ENCODE measurements at places on chromosomes 2 and 18.
A peak's percentile ranks its signal among the peaks of the same experiment; 100 is the strongest.

DNA sequence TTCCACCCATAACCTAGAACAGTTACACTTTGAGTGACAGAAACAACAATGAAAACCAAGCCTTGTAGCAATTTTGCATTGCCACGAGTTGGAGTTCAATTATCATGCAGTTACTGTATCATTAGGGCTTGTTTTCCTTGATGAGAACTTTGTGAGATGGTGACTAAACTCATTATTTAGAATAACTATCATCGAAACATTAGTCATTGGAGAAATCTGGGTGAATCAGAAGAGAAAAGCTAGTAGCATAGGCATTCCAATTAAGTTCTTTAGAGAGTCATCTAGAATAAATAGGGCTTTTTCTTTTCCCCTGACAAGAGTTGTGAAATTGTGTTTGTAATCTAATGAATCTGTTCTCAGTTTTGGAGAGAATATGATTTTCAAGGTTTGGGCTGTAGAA is 122.8 kb upstream of the DOCK10 start:
- DNase-seq = no peak

- DNase-seq = no peak
Measured at GRCh38 chr2:118693287-118693822, 154.1 kb downstream of the EN1 start.

- DNase-seq = no peak
Measured at GRCh38 chr2:25996844-25997243, 14.5 kb upstream of the KIF3C start.

- no peak for DNase-seq
Measured at GRCh38 chr2:86477349-86477748, 36.2 kb downstream of the KDM3A start.

DNA sequence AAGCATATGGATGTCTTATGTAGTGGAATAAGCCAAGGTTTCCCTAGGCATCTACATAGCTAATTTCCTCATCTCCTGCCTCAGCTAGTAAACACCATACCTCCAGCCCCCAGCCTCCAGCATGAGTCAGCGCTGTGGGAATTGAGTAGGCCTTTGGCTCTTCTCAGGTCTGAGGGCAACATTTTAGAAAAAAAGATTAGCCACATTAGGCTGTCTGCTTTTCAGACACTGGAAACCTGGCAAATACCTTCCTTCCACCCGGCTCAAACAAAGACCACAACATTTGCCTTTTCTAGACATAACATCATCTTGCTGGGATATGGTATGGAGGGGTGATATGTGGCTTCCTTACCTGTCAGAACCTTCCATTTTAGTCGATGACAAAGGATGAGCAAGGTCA is 6.1 kb upstream of the CCDC195 start:
- DNase-seq = no peak

DNA sequence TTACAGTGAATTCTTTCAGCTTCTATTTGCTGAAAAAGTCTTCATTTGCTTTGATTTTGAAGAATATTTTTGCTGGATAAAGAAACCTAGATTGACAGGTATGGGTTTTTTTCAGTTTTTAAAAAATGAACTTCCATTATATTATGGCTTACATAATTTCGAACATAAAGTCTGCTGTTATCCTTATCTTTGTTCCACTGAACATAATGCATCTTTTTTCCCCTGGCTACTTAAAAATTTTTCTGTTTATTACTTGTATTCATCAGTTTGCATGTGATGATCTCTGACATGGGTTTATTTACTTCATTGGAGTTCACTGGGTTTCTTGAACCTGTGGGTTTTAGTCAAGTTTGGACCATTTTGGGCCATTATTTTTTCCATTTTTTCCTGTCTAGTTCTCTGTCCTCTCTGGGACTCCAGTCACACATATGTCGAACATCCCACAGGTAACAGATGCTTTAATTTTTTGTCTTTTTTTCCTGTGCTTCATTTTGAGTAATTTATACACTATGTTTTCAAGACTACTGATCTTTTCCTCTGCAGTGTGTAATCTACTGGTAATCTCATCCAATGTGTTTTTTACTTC is 33.1 kb downstream of the SEC11C start:
- DNase-seq = no peak

- DNase-seq = no peak
Measured at GRCh38 chr2:178485356-178485755, 5.1 kb downstream of the PLEKHA3 start.

GRCh38 chr2:100778637-100779450 is 41.1 kb upstream of the NPAS2 start:
- no peak for DNase-seq

DNA sequence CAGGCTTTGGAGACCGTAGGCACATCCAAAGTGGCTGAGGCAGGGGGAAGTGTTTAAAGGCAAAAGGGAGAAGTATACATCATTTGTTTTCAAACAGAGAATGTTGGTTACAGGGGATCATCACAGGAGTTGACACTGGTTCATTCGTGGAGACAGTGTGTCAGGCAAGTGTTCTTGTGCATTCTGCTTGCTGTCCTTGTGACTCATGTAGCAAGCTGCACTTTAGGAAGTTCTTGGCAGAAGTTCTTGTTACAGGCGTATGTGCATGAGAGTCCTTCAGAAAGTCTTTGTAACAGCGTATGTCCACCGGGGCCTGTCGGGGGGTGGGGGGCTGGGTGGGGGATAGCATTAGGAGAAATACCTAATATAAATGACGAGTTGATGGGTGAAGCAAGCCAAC is 36.5 kb upstream of the B4GALT6 start:
- no peak for DNase-seq

DNA sequence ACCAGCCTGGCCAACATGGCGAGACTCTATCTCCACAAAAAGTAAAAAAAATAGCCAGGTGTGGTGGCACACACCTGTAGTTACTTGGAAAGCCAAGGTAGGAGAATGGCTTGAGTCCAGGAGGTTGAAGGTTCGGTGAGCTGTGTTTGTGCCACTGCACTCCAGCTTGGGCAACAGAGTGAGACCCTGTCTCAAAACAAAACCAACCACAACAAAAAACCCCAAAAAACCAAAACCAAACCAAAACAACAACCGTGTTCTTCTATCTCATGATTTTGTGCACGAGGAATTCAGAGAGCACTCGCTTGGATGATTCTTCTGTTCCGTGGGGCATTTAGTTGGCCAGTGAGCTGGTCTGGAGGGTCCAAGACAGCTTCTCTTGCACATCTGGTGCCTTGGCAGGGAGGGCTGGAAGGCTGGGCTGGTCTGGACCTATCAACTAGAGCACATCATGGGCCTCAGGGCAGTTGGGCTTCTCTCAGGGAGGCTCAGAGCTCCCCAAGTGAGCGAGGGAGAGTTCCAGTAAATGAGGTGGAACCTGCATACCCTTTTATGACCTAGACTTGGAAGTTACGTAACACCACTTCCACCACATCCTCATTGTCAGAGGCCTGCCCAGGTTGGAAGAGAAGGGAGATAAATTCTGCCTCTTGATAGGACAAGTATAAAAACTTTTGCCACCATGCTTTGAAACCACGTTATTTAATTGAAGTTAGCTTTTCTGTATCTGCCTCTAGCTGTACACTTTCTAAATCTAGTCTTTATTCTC is 25.2 kb downstream of the SIX2 start:
- no peak for DNase-seq

DNA sequence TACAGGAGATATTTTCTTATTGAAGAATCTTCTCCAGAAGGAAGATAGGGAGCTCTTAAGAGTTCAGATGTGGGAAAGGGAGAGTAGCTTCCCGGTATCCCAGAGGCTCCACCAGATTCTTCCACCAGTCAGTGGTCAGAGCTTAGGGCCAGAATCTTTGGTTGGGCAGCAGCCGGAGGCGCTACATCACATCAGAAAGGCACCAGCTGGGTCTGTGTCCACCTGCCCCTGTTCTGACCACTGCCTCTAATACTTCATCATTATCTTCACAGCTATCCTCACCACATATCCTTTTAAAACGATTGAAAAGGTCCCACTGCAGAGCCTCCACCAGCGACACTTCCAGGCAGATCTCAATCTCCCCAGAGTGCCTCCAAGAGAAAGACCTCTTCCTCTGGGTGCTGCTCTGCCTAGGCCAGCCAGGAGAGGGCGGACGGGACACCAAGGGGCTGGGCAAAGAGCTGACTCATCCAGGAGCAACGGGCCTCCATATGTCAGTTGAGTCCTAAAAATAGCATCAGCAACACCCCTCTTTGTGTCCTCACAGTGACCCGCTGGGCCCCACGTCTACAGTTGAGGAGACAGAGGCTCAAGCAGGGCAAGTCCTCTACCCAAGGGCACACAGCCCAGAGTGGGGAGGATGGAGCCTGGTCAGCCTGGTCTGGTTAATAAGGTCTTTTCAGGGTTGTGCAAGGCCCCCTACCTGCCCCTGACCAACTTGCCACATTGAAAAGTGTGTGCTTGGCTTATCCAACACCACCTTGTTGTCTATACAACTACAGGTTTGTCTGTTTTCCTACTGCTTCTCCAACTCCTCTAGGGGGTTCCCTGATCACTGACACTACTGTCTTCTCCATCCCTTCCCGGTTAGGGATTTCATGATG is 81.2 kb downstream of the ADD2 start:
- no peak for DNase-seq

DNA sequence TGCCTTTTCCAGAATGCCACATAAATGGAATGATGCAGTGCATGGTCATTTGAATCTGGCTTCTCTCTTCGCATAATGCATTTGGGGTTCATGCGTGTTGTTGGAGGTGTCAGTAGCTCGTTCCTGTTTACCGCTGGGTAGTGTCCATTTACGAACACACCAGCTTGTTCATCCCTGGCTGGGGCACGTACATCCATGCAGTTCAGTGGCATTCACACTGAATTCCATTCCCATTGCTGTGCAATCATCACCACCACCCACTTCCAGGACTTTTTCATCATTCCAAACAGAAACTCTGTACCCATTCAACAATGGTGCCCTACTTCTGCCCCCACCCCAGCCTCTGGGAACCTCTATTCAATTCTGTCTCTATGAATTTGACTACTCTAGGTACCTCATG is 14.7 kb upstream of the CIDEA start:
- no peak for DNase-seq

DNA sequence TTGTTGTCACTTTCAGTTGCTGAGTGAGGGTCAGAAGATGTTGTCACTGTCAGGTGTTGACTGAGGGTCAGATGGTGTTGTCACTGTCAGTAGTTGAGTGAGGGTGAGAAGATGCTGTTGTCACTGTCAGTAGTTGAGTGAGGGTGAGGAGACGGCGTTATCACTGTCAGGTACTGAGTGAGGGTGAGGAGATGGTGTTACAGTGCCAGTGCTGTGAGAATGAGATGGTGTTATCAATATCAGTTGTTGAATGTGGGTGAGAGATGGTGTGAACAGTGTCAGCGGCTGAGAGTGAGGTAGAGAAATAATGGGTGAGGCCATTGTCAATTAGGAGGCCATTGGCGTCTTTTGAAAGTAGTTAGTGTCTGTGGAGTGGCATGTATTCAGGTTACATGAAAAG is 1.6 kb upstream of the ATP9B start:
- DNase-seq = no peak

DNA sequence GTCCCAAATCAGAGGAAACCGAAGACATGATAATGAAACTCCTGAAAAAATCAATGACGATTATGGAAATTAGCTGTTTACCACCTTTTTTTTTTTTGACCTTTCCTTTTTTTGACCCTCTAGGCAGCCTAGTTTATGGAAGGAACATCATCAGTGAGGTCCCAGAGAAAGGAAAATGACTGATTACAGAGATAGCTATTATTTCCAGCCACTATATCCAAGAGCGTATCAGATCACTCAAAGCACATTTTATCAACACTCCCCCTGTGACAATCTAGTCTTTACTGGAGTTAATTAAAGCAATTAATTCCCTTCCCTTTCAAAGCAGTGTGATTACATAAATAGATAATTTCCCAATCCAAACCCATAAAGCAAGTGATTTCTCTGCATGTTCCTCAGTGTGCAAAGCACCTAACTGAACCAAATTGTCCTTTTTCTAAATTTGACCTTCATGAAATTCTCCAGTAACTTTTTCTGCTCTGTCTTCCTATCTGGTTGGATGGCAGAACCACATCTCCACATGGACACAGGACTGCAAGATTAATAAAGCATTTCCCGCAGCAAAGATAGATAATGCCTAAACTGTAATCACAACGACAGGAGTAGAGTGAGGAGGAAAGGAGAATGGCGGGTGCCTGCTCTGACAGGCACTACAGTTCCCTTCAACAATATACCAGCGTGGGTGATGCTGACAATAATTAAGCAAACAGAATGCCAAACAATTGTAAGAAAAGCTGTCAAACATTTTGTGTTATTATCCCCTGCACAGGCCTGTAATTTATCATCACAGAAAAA is 194.4 kb downstream of the SLC8A1 start:
- DNase-seq = no peak

DNA sequence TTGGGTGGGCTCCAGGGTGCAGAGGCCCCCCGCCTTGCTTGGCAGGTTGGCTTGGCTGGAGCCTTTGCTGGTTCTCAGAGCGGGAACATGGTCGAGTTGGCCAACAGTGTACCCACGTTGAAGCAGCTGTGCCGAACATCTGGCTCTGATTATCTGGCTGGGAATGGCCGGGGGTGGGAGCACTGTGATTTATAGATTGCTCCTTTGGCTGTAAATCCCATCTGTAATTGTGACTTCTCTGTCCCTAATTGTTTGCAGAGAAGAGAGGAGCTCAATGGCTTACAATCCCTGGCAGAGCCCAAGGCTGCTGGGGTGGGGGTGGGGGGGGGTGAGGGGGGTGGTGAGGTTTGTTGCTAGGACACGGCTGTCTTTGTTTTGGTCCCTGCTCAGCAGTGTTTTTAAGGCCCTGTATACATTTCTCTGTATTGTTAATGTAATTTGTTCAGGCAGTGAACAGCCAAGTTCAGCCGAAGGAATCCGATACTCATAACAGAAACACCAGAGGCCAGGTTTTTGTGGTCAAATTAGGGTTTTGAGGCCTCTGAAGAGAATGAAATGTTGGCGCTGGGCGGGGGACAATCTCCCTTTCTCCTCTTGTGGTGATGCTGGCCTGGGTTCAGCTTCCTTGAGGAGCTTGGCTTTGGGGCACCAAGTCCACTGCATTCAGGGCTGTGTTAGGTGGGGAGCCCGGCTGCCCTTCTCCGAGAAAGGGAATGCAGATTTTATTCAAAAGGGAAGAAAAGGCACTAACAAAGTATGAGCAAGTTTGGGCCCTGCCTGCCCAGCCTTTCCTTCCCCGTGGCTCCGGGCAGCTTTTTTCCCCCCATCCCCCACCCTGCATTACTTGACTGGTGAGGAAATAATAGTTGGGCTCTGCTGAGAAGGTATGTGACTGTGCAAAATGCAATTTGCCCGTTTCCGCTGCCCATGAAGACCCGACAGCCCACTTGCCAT is 82.5 kb downstream of the TCF7L1 start:
- DNase-seq = peak; percentile 69

- no peak for DNase-seq
Measured at GRCh38 chr18:46408334-46408987, 248.6 kb downstream of the LOXHD1 start.

DNA sequence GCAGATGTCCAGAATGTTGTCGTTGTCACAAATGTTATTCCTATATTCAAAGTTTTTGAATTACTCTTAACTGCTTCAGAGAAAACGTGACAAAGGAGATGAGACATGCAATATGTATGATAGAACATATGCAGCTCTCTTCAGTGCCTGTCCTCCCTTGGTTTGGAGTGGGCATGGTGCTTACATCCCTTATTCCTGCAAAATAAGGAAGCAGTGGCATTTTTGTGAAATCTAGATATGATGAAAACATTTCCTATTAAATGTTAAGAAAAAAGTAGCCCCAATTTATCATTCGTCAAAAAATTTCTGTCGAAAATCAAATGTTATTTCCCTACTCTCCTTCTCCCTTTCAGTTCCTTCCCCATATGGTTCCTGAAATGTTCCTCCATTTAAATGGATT is 457.5 kb upstream of the FANCL start:
- DNase-seq = no peak

- no peak for DNase-seq
Measured at GRCh38 chr2:43462866-43463641, 132.8 kb downstream of the THADA start.
